ENCODE measurements at places on chromosomes 7 and 10. TPM values are rescaled to one million over a fixed set of nuclear protein-coding genes. Genes with fewer than 3 reads are reported as not detected.

PANK1 gene
- total RNA-seq: 7.1 TPM

POP7 gene
- 39.9 TPM for total RNA-seq

TNRC18 gene
- 53.9 TPM for total RNA-seq

C1GALT1 gene
- 61.4 TPM for total RNA-seq

SNCG gene
- total RNA-seq: not detected

DNA sequence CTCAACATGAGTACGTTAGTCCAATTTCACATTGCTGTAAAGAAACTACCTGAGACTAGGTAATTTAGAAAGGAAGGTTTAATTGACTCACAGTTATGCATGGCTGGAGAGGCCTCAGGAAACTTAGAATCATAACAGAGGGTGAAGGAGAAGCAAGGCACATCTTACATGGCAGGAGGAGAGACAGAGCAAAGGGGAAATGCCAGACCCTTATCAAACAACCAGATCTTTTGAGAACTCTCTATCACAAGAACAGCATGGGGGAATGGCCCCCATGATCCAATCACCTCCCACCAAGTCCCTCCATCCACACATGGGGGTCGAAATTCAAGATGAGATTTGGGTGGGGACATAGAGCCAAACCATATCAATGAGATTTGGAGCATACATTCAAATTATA lies 34.6 kb upstream of the PDSS1 start:
- H3K4me1 ChIP-seq: no peaks in the 10 kb centered on the region
- no peak overlapping the region for H3K27ac ChIP-seq
- no peak overlapping the region for H3K4me3 ChIP-seq

DNA sequence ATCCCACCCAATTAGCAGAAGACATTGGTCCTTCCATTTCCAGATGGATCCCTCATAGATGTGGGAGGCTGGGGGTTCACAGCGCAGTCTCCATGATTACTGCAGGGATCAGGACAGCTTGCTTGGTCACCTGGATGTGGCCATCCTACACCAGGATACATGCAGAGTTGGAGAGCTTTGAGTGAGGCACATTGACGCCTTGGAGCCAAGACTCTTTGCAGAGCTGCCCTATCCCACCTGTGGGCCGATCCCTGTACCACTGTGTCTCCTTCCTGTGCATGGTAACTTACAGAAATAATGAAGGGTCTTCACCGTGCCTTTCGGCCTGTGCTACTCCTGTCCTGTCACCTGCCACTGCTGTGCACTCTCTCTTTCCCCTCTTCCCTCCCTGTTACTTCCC lies 444.8 kb downstream of the GLRX3 start:
- H3K27ac ChIP-seq: no peak overlapping the region
- no peak overlapping the region for H3K4me3 ChIP-seq
- no peaks in the 10 kb centered on the region for H3K36me3 ChIP-seq
- no peak for DNase-seq

GRCh38 chr10:45378914-45379726 lies 5.1 kb downstream of the ALOX5 start:
- H3K4me1 ChIP-seq: peaks cover 19% of the 10 kb centered on the region
- DNase-seq: no peak
- no peak overlapping the region for H3K27ac ChIP-seq

DNA sequence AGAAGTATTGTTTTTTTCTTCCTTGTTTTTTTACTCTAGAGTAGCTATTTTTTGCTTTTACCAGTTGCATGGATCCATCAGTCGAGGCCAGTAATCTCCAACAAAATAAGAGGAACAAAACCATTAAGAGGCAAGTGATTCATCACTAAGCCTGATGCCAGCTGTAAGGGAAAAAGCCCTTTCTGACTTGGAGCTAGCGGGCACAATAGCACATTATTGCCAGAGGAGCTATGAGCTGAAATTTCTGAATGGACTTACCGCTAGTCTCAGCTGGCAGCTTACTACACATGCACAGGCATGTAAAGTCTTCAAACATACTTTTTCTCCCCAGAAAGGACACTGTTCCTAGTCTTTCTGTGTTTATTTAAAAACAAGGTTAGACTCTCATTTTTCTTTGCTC lies 41.6 kb upstream of the PTPRZ1 start:
- H3K27me3 ChIP-seq: no peaks in the 10 kb centered on the region
- no peaks in the 10 kb centered on the region for H3K36me3 ChIP-seq
- no peak for DNase-seq
- no peaks in the 10 kb centered on the region for H3K4me1 ChIP-seq
- no peak overlapping the region for H3K27ac ChIP-seq

DNA sequence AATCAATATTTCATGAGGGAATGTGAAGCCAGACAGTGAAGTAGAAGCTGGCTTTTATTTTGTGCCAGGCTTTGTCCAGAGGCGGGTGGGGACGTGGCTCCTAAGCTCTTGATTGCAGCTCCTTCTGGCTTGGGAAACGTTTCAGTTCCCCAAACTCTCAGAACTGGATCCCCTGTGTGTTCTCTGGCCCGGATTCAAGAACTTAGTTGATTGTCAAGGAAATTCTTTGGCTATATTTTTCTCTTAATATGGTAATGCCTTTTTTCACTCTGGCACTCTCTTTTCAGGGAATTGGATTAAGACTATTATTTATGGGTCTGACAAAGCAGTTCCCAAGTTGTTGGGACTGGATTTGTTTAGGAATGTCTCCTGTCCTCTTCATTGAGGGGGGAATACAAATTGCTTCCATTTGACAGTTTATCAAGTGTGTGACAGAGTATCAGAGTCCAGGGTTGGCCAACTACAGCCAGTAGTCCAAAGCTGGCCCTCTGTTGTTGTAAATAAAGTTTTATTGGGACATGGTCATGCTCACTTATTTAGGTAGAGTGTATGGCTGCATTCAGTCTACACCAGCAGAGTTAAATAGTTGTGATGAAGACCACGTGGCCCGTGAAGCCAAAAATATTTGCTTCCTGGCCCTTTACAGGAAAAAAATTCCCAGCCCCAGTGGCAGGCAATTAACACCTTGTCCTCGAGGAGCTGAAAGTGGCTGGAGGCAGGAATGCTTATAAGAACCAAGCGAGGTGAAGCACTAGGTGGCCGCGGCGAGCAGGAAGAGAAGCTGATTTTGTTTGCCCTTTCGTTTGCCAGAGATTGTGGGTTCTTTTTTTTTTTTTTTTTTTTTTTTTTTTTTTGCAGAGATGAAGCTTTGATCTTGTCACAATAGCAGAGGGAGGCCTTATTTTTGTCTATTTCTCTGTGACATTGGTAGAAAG lies 34.3 kb downstream of the HTRA1 start:
- peaks cover 20% of the 10 kb centered on the region for H3K27me3 ChIP-seq
- H3K4me1 ChIP-seq: peaks cover 19% of the 10 kb centered on the region
- H3K27ac ChIP-seq: no peak overlapping the region
- no peak overlapping the region for H3K4me3 ChIP-seq
- DNase-seq: peak; percentile 13

PIK3CG gene
- 51.6 TPM for total RNA-seq

DNA sequence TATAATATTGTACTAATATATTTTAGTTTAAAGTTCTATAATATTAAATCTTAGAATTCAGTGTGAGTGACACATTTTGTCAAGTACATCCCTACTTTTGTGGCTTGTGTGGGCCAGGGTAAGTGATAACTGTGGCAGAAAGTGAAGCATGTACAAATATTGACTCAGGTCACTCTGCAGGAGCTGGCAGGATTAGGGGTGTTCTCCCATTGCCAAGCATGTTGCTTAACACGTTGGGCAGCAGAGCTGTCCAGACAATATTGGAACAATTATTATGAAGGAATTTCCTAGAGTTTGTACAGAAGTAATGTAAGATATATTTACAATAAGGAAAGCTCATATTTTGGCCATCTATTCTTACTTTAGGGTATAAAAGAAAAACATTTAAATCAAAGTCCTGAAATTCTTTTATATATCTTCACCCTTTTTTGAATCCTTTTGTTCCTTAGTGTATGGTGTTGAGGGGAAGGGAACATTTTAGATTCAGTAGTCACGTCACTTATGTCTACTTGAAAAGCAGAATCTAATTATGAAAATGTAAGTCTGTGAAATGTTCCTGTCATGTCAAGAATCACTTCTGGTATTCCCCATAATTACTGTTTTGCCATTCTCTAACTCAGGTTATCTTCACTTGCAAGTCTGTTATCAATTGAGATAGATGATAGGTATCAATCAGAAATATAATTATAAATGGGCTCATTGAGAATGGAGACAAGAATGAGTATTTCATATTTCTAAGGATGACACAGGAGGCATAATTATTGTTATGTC lies 4.0 kb downstream of the HDAC9 start:
- DNase-seq: no peak
- H3K36me3 ChIP-seq: no peaks in the 10 kb centered on the region
- H3K27ac ChIP-seq: no peak overlapping the region
- peaks cover 2% of the 10 kb centered on the region for H3K4me1 ChIP-seq

GRCh38 chr10:118844731-118845521 lies 90.2 kb upstream of the CACUL1 start:
- peaks cover 3% of the 10 kb centered on the region for H3K4me1 ChIP-seq
- H3K27ac ChIP-seq: no peak overlapping the region
- no peak overlapping the region for H3K4me3 ChIP-seq
- H3K27me3 ChIP-seq: peaks cover 8% of the 10 kb centered on the region
- no peaks in the 10 kb centered on the region for H3K36me3 ChIP-seq
- no peak for DNase-seq

OPALIN gene
- not detected for total RNA-seq

DNA sequence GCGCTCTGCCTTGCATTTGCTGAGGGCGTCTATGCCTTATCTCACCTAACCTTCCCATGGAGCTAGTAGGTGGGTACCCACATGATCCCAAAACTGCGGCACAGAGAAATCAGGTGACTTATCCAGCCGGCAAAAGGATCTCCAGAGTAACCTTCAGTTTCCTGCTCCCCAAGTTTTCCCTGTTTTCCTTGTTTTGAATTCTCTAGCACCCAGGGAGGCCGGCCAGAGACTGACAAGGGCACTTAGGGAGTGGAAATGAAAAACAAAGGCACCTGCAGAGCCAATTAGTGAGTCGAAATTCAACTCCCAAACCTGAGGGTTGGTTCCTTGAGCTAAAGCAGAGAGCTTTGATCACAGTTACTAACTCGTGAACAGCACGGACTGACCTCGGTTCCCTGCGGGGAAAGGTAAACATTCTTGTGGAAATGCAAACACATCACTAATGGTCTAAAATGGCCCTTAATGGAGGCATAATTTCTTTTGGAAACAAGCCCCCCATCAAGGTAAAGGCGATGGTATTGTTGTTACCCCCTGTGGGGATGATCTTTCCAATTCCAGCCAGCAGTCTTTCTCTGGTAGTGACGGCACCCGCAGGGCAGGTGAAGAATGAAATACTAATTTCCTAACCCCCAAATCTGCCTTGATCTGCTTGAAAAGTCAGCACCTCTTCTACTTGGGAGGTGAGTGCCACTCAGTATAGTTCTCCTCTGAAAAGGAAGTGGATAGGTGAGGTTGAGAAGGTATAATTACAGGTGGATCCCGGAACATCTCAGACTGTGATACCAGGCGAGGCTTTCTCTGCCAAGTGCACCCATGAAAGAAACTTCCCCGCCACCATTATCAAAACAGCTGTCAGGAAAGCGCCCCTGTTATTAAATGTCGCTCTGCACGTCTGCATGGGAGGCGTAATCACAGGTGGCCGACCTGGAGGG lies 365.6 kb upstream of the AUTS2 start:
- H3K36me3 ChIP-seq: no peaks in the 10 kb centered on the region
- DNase-seq: no peak
- H3K4me1 ChIP-seq: no peaks in the 10 kb centered on the region

CLRN3 gene
- total RNA-seq: not detected

DNA sequence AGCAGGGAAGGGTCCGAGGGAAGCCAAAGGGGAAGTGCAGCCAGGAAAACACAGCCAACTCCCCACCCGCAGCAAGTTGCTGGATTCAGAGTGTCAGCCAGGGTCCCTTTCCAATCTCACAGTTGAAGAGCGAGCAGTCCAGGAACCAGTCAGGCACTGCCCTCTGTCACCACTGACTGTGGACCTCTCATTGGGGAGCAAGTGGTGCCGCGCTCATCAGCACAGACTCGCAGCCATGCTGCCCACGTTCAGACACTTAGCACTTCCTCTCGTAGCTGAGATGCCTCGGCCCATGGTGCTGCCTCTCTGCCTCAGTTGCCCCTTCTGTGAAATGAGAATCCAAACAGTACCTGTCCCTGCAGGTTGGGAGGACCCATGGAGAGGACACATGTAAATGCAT lies 123.6 kb upstream of the CHST15 start:
- H3K4me1 ChIP-seq: peaks cover 15% of the 10 kb centered on the region

PNLIPRP2 gene
- total RNA-seq: not detected

DNA sequence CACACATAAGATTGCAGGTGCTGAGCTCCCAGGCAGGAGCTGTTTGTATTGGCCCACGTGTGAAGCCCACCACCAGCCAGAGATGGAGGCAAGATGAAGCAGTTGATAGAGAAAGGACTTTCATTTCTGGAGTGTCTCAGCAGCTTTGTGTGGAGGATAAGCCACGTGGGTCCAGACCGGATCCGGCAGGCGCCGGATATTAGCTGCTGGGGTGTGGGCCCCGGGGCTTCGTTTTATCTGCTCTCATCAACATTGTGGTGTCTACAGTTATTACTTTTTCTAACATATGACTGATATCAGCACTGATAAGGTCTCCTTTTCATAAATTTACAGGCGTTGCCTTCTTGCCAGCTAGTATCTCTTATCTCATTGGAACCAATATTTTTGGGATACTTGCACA lies 25.5 kb downstream of the SLC18A2 start:
- no peaks in the 10 kb centered on the region for H3K36me3 ChIP-seq
- no peak for DNase-seq
- H3K27me3 ChIP-seq: peaks cover 3% of the 10 kb centered on the region
- H3K27ac ChIP-seq: no peak overlapping the region
- no peak overlapping the region for H3K4me3 ChIP-seq

DNA sequence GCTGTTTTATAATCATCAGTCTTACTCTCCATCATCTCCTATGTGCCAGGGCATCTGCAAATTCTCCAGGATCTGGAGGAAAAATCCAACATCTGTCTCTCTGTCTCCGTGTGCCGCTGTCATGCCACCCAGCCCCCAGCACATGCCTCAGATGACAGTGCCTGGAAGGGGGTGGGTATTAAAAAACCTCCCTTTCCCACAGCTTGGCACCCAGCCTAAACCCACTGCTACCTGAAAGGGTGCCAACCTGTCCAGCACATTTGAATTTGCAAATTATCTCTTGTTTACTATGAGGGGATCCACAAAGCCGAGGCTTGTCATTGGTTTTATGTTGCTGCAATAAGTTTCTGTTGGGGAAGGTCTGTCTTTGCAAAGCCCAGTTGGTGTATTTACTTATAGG lies 73.1 kb downstream of the EMX2 start:
- H3K27me3 ChIP-seq: peaks cover 4% of the 10 kb centered on the region
- no peak overlapping the region for H3K27ac ChIP-seq
- no peak overlapping the region for H3K4me3 ChIP-seq

GRCh38 chr10:4183761-4184261 lies 398.8 kb upstream of the KLF6 start:
- no peaks in the 10 kb centered on the region for H3K27me3 ChIP-seq
- DNase-seq: no peak
- no peak overlapping the region for H3K4me3 ChIP-seq
- peaks cover 26% of the 10 kb centered on the region for H3K4me1 ChIP-seq

- no peak for DNase-seq
- no peaks in the 10 kb centered on the region for H3K4me1 ChIP-seq
- H3K36me3 ChIP-seq: no peaks in the 10 kb centered on the region
- H3K27me3 ChIP-seq: no peaks in the 10 kb centered on the region
- H3K4me3 ChIP-seq: no peak overlapping the region
Observed at GRCh38 chr7:157979636-157980340, 607.8 kb downstream of the PTPRN2 start.

GRCh38 chr10:64863836-64864235 lies 1342.6 kb downstream of the REEP3 start:
- no peaks in the 10 kb centered on the region for H3K4me1 ChIP-seq
- H3K27ac ChIP-seq: no peak overlapping the region
- no peaks in the 10 kb centered on the region for H3K27me3 ChIP-seq
- DNase-seq: no peak
- H3K4me3 ChIP-seq: no peak overlapping the region
- no peaks in the 10 kb centered on the region for H3K36me3 ChIP-seq
